ENCODE measurements at places on chromosomes 4 and X. TPM values are rescaled to one million over a fixed set of nuclear protein-coding genes. Genes with fewer than 3 reads are reported as not detected.

The WDR17 gene
- total RNA-seq: 2.2 TPM

DNA sequence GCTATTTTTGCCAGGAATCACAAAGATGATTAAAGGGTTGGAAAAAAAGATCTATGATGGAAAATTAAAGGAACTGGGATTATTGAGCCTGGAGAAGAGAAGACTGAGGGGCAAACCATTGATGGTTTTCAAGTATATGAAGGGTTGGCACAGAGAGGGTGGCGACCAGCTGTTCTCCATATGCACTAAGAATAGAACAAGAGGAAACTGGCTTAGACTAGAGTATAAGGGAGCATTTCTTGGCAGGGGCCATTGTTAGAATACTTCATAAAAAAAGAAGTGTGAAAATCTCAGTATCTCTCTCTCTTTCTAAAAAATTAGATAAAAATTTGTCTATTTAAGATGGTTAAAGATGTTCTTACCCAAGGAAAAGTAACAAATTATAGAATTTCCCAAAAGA lies 75.1 kb downstream of the NPNT start:
- H3K36me3 ChIP-seq: no peaks in the 10 kb centered on the region
- H3K27ac ChIP-seq: no peak overlapping the region
- H3K4me1 ChIP-seq: no peaks in the 10 kb centered on the region
- H3K4me3 ChIP-seq: no peak overlapping the region
- H3K27me3 ChIP-seq: no peaks in the 10 kb centered on the region

- H3K27me3 ChIP-seq: no peaks in the 10 kb centered on the region
- DNase-seq: no peak
- H3K27ac ChIP-seq: no peak overlapping the region
- H3K4me3 ChIP-seq: no peak overlapping the region
Measured at GRCh38 chr4:4899202-4899925, 39.9 kb downstream of the MSX1 start.

DNA sequence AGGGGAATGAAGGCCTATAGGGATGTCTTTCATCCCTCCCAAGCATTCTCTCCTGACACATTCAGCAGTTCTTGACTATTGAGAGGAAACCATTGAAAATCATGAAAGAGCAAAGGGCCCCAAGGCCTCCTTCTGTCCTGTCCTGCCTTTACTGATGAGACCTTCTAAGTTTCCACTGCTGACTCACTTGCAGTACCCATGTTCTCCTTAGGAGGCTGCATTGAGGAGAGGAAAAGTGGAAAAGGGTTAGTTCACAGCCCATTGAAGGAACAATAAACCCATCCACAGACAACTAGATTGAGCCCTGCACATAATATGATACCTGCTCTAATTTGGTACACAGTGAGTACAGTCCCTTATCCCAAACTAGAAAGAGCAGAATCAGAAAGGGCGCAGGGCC lies 115.1 kb upstream of the PNPLA4 start:
- H3K4me3 ChIP-seq: no peak overlapping the region
- H3K27ac ChIP-seq: no peak overlapping the region
- no peaks in the 10 kb centered on the region for H3K4me1 ChIP-seq
- DNase-seq: no peak
- no peaks in the 10 kb centered on the region for H3K27me3 ChIP-seq

GRCh38 chr4:179855469-179855868 lies 2387.7 kb upstream of the TENM3 start:
- H3K27me3 ChIP-seq: no peaks in the 10 kb centered on the region
- no peak overlapping the region for H3K27ac ChIP-seq
- peaks cover 3% of the 10 kb centered on the region for H3K36me3 ChIP-seq
- H3K4me1 ChIP-seq: no peaks in the 10 kb centered on the region
- DNase-seq: no peak
- no peak overlapping the region for H3K4me3 ChIP-seq

GRCh38 chr4:101230801-101231426 lies 116.4 kb downstream of the PPP3CA start:
- no peak for DNase-seq
- H3K4me1 ChIP-seq: no peaks in the 10 kb centered on the region
- no peak overlapping the region for H3K27ac ChIP-seq
- no peaks in the 10 kb centered on the region for H3K36me3 ChIP-seq
- H3K27me3 ChIP-seq: no peaks in the 10 kb centered on the region

GRCh38 chrX:53085661-53086229 lies 3.6 kb downstream of the TSPYL2 start:
- H3K36me3 ChIP-seq: no peaks in the 10 kb centered on the region
- H3K4me3 ChIP-seq: no peak overlapping the region
- H3K27me3 ChIP-seq: peaks cover 43% of the 10 kb centered on the region
- H3K4me1 ChIP-seq: no peaks in the 10 kb centered on the region

DNA sequence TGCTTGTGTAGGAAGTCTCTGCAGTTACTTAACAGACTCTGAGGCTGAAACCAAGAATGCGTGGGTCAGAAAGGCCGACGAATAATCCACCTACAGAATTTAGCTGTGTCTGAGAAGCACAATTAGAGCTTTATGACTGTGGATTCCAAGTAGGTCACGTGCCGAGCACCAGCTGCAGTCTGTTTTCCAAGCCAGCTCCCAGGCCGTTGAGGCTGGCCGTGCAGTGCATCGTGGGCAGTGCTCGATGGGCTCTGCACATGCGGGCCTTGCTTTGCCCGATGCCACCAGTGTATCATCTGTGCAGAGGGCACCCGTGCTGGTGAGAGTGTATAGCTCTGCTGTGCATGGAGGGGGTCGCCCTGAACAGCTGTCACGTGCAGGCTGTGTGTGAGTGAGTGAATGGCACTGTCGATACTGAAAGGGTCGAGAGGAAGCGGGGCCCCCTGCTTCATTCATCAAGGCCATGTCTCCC lies 67.5 kb upstream of the CLDN34 start:
- no peak for DNase-seq
- no peaks in the 10 kb centered on the region for H3K36me3 ChIP-seq
- H3K4me3 ChIP-seq: no peak overlapping the region
- no peaks in the 10 kb centered on the region for H3K27me3 ChIP-seq
- no peak overlapping the region for H3K27ac ChIP-seq
- H3K4me1 ChIP-seq: no peaks in the 10 kb centered on the region

DNA sequence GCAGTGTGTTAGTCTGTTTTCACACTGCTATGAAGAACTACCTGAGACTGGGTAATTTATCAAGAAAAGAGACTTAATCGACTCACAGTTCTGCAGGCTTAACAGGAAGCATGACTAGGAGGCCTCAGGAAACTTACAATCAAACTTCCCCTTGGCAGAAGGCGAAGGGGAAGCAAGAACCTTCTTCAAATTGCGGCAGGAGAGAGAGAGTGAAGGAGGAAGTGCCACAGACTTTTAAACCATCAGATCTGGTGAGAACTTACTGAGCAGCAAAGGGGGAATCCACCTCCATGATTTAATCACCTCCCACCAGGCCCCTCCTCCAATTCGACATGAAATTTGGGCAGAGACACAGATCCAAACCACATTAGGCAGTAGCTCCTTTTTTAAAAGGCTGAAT lies 59.2 kb upstream of the LEF1 start:
- no peak overlapping the region for H3K27ac ChIP-seq
- H3K4me1 ChIP-seq: no peaks in the 10 kb centered on the region
- no peak for DNase-seq
- no peak overlapping the region for H3K4me3 ChIP-seq

DNA sequence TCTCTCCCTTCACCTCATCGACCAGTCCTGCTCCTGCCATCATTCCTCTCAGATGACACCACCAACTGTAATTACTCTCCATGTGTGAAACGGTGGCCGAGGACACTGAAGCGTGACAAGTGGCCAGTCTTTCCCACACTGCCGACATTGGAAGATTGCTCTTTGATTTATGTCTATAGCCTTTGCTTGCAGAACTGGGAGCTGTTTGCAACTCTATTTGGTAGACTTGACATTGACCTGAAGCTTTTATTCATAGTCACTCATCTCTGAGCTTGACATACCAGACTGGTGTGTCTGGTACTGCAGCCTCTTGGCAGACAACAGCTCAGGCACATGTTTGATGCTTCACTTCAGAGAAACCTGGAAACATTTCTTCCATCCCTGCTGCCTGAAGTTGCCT lies 121.8 kb upstream of the GALNT7 start:
- H3K27me3 ChIP-seq: no peaks in the 10 kb centered on the region
- no peaks in the 10 kb centered on the region for H3K36me3 ChIP-seq
- DNase-seq: no peak
- no peaks in the 10 kb centered on the region for H3K4me1 ChIP-seq

- no peaks in the 10 kb centered on the region for H3K27me3 ChIP-seq
- no peaks in the 10 kb centered on the region for H3K36me3 ChIP-seq
- no peak for DNase-seq
- H3K27ac ChIP-seq: no peak overlapping the region
- H3K4me1 ChIP-seq: no peaks in the 10 kb centered on the region
Measured at GRCh38 chr4:142124874-142125273, 488.5 kb downstream of the IL15 start.

DNA sequence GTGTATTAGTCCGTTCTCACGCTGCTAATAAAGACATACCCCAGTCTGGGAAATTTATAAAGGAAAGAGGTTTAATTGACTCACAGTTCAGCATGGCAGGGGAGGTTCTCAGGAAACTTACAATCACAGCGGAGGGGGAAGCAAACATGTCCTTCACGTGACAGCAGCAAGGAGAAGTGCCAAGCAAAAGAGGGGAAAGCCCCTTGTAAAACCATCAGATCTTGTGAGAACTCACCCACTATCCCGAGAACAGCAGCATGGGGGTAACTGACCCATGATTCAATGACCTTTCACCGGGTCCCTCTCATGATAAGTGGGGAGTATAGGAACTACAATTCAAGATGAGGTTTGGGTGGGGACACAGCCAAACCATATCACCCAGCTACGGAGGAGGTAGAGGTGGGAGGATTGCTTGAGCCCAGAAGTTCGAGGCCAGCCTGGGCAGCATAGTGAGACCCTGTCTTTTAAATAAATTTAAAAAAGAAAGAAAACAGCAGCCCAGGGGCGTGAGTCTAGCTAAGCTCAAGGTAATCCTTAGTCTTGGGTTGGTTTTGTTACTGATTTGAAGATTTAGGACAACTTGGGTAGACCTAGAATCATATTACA lies 46.4 kb upstream of the TMEM131L start:
- H3K27ac ChIP-seq: no peak overlapping the region
- no peak for DNase-seq
- H3K4me1 ChIP-seq: no peaks in the 10 kb centered on the region
- no peaks in the 10 kb centered on the region for H3K27me3 ChIP-seq
- H3K4me3 ChIP-seq: no peak overlapping the region

DNA sequence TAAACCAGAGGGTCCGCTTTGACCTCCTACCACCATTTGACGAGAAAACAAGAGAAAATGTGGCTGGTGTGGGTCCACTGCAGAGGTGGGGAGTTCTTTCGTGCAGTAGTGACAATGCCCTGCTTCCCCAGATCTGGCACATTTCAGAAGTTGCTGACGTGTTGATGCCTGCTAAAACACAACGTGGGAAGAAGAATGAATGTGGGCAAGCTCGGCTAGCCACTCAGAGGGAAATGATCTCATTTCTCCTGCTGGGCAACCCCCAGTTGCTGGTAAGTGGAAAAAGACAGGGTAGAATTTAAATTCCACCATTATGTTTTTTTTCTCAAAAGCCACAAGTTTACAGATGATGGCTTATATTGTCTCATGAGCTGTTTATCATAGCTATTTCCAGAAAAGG lies 77.9 kb downstream of the LUZP4 start:
- H3K36me3 ChIP-seq: no peaks in the 10 kb centered on the region
- no peaks in the 10 kb centered on the region for H3K4me1 ChIP-seq
- peak; percentile 39 for DNase-seq
- no peak overlapping the region for H3K4me3 ChIP-seq
- peaks cover 56% of the 10 kb centered on the region for H3K27me3 ChIP-seq

Data from breast epithelium (tissue), 4 donors.